Endothelial cell (in vitro differentiated cells): ENCODE measurements at places on chromosomes 7 and 10. TPM values are rescaled to one million over a fixed set of nuclear protein-coding genes. Genes with fewer than 3 reads are reported as not detected.

Gene ATG9B
- total RNA-seq = 0.85 TPM

Gene TAS2R16
- not detected for total RNA-seq

Gene RBP4
- not detected for total RNA-seq

Gene AKR1C1
- total RNA-seq = 1.6 TPM

Gene REEP3
- 26.1 TPM for total RNA-seq

Gene MEOX2
- total RNA-seq = 0.10 TPM

Gene MYL10
- total RNA-seq = not detected

Gene SPDYE11
- total RNA-seq = 0.13 TPM

Gene MYPN
- not detected for total RNA-seq

Gene ABCC2
- 1.9 TPM for total RNA-seq

Gene SFTPA1
- total RNA-seq = not detected

Gene HYAL4
- total RNA-seq = 3.1 TPM

Gene CCDC172
- not detected for total RNA-seq

Gene RARRES2
- total RNA-seq = 4.9 TPM

Gene SPAM1
- not detected for total RNA-seq

Gene TAS2R4
- 1.1 TPM for total RNA-seq

Gene ASZ1
- total RNA-seq = not detected

Gene SPDYE1
- not detected for total RNA-seq

Gene TBX20
- 0.36 TPM for total RNA-seq

Gene AMZ1
- total RNA-seq = 0.05 TPM

Gene UBN2
- total RNA-seq = 22.2 TPM

Gene GNA12
- total RNA-seq = 105 TPM

Gene IL15RA
- total RNA-seq = 0.97 TPM

Gene TASOR2
- total RNA-seq = 49.1 TPM

Gene TAC1
- total RNA-seq = 9.1 TPM

Gene MEST
- 72.2 TPM for total RNA-seq

Gene HMX2
- not detected for total RNA-seq

Gene C10orf143
- total RNA-seq = 3.4 TPM

Gene SLC18A3
- total RNA-seq = 0.72 TPM

Gene RNF148
- 1.6 TPM for total RNA-seq

Gene DLG5
- 64.5 TPM for total RNA-seq

Gene CC2D2B
- 2.1 TPM for total RNA-seq

Gene PITX3
- total RNA-seq = not detected

Gene GCK
- not detected for total RNA-seq

Gene KMT2C
- total RNA-seq = 59.8 TPM

Gene GALNT17
- total RNA-seq = 0.38 TPM

Gene CYP3A4
- total RNA-seq = not detected

Gene SFTPD
- 0.31 TPM for total RNA-seq

Gene ENTPD1
- 102 TPM for total RNA-seq

Gene NME8
- not detected for total RNA-seq

Gene ZNRF2
- 9.5 TPM for total RNA-seq

Gene SEMA3E
- total RNA-seq = 0.62 TPM

Gene INPP5A
- 45.2 TPM for total RNA-seq

Gene PDZD7
- total RNA-seq = 0.54 TPM

Gene LRRTM3
- not detected for total RNA-seq

Gene PIK3CG
- total RNA-seq = 2.4 TPM

Gene MUC3A
- 3.4 TPM for total RNA-seq

Gene GPR37
- total RNA-seq = 7.1 TPM
